HCEC 1CT (cell line): ENCODE measurements at places on chromosomes 3 and 15.

- DNase-seq = no peak
These were observed 26.6 kb downstream of the GOLM2 start for GRCh38 chr15:44315126-44315525.

- no peak for DNase-seq
These were observed 47.2 kb upstream of the KY start for GRCh38 chr3:134697830-134698689.

DNA sequence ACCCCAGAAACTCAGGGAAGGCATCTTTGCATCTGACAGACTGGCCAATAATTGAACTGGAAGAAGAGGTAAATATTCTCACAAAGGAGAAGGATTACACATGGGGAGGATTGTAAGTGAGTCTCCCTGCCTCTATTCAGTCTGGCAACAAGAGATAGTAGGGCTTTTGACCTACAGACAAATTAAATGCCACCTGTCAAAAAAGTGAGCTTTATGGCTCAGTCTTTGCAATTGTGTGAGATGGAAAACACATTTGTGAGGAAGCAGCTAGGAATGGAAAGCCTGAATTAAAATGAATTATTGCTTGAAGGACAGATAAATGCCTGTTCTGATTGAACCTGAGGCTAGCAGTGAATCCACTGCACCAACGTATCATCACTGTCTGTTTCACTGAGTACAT lies 173.3 kb upstream of the GOLIM4 start:
- DNase-seq = no peak

- DNase-seq = peak; percentile 73
These were observed 53.8 kb upstream of the CORO2B start for GRCh38 chr15:68524753-68525584.

DNA sequence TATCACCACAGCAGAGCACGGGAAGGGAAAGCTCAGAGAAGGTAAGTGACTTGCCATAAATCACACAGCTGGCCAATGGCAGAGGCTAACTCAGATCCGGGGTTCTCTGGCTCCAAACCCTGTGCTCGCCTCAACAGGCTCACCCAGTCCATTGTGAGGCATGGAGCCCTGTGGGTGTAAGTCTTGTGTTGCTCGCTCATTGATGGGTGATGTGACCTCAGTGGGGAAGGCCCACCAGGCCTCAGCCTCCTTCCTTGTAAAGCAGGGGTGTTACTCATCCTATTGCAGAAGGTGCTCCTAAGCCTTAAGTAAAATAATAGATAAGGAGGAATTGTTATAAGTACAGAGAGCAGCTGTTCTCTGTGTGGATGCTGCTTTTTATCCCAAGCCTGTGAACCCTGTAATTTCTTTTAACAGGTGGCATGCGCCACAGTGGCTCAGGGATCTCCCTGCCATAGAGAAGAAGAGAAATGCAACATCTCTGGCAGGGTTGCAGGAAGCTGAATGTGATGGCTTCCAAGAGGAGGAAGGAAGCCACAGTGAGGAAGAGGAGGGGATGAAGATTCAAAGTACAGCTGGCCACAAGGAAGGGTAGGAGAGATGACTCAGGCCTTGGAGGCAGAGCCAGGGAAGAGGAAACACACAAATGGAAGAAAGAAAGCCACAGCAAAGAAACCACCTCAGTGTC lies 30.9 kb upstream of the SPSB4 start:
- no peak for DNase-seq

DNA sequence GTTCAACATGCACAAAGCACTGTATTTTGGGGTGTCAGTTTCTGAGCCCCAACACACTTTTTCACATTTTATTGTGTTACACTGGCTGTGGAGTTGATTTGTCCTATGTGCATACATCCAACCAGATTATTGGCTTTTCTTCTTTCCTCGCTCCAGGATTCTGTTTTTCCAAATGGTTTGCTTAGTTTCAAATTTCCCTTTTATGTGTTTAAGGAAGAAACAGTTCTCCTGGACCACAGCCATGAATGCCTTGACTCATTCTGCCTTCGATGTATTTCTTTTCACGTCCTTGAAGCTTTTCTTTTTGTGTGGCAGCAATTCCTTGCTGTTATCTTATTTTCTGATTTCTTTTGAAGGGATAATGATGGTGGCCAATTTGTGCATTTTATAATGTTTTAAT lies 53.8 kb downstream of the CACNA2D3 start:
- DNase-seq = no peak

GRCh38 chr15:26660241-26660640 lies 112.6 kb downstream of the GABRB3 start:
- no peak for DNase-seq

DNA sequence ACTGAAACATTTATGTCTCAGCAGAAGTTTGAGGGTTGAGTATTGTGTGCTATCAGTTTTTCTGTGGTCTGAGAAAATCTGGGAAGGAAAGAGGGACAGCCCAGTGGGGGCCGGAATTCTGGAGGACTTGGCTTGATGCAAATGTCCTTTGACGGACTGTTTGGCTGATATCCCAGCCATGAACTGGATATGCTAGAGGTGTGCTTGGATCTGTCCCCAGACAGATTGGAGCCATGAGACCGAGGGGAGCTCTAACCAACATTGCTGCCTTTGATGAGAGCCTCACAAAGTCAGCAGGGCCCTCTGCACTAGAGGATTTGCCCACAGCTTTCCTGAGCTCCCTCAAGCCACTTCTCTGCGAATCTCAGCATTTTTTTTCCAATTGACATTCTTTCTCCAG lies 405.6 kb downstream of the NTRK3 start:
- DNase-seq = no peak

DNA sequence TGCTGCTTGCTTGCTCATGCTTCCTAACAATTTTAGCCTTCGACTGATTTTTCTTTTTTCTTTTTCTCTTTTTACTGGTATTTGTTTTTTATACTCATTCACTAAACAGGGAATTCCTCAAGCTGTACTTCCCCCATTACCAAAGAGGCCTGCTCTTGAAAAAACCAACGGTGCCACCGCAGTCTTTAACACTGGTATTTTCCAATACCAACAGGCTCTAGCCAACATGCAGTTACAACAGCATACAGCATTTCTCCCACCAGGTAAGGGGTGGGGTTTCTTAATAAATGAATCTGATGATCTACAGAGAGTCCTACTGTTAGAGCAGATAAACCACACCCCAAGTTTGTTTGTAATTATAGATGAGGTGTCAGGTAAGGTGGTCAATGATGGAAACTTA lies 178.8 kb downstream of the MBNL1 start:
- no peak for DNase-seq

GRCh38 chr3:45904931-45905330 lies 18.6 kb downstream of the CCR9 start:
- DNase-seq = no peak

- no peak for DNase-seq
These were observed 70.6 kb downstream of the ATP13A4 start for GRCh38 chr3:193483988-193484539.

- no peak for DNase-seq
These were observed 13.4 kb downstream of the MYL3 start for GRCh38 chr3:46849686-46850467.

- no peak for DNase-seq
These were observed 360.7 kb downstream of the PTPRG start for GRCh38 chr3:61922118-61922517.

DNA sequence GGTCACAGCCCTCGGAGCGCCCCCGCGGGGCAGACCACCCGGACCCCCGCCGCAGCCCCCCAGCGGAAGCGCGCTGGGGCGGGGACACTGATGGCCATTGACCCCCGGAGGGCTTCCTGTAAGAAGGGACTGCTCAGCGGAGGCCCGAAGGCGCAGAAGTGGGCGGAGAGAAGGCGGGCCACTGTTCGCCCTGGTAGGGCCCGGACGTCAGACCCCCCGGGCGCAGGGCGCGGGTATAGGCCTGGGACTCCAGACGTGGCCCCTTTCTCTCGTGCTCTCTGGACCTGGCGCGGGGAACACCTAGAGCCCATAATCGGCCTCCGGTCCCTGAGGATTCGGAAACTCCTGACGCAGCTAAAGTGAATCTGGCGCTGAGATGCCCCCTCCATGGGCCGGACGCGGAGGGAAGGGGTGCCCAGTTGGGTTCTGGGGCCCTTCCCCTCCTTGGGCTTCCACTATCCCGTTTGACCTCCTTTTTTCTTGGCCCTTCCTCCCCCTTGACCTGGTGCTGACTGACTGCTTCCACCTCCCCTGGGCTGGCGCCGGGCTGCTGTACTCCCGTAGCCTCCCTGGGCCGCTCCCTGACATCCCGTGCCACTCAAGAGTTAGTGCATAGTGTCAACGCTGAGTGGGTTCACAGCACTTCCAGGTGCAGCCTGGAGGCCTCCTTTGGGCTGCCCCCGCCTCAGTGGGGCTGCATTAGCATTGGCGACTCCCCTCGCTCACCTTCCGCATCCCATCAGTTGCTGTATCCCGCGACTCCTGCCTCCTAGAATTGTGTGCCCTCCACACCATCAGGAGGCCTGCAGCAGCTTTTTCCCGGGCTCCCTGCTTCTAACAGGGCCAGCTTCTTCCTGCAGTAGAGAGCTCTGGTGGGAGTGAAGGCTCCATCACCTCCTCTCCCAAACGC lies 694 bp downstream of the ABTB1 start:
- DNase-seq = peak; percentile 29

GRCh38 chr3:69844706-69845105 lies 105.4 kb downstream of the MITF start:
- no peak for DNase-seq

DNA sequence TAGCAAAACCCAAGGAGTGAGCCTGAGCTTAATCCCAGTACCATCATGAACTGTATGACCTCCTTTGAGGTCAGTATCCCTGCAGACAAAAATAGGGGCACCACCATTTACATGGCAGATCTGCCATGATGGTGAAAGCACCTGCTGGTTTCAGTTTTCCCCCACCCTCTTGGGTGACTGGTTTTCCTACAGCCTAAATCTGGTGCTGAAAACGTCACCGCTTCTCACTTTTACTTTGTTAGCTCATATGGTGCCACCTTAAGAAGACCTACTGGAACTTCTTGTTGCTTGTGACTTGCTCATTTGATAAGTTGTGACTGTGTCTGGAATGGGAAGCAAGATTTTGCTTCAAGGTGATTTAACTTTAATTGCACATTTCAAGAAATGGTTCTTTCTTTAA lies 5.1 kb downstream of the PPP1R2 start:
- no peak for DNase-seq

DNA sequence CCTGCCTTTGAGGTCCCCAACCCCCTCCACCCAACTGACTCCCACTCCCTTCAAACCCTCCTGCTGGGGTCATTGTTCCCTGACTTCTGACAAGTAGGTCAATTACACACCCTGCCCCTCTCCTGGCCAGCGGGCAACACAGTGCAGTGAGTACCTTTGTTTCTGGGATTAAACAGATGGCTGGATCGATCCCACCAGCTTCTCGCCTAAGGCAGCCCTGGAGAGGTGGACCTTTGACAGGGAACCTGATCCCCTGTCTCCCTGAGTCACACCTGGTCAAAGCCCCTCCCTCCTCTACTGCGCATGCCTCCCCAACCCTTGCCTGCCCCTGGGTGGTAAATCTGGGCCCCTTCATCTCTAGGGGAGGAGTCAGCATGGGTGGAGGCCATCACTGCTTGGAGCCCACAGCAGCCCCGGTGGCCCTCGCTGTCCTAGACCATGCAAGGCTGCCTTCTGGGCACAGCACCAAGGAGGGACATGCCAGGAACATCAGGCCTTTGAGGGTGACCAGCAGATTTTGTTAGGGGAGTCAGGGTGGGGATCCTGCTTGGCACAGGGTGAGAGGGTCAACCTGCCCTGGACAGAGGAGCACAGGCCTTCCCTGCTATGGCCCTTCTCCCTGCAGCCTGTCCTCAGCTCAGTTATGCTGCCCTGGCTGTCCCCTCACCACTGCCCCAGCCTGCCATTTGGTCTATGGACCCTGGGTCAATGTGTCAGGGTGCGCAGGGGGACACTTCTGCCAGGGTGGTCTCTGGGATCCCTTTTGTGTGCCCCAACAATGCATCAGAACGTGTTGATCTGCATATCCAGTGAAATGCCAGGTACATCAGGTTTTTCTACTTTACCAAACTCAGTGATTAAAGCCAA lies 9.8 kb upstream of the PRR23E start:
- no peak for DNase-seq

DNA sequence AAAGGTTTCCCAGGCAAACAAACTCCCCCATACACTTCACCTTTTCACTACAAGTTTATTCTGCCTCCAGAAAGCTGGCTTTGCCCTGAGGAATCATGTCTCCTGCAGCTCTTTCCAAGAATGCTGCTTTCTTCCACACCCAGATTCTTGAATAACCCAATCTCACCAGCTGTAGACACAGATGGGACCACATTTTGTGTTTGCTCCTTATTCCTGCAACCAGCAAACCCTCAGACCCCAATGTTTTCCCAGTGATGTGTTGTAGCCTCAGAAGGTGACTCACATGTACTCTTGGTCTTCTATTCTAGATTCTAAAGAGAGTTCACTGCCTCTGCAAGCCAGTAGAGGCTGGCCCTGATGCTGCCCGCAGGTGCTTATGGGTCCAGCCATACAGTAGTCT lies 23.6 kb upstream of the TRIM59 start:
- DNase-seq = peak; percentile 96

- no peak for DNase-seq
These were observed 273.5 kb upstream of the ADAMTS9 start for GRCh38 chr3:64961301-64961700.

GRCh38 chr15:74725225-74725774 lies at the start of gene CYP1A1:
CYP1A1 (minus strand) TSS chr15:74725528; CDS start chr15:74723097, 2,431 bp downstream.
- DNase-seq = no peak

DNA sequence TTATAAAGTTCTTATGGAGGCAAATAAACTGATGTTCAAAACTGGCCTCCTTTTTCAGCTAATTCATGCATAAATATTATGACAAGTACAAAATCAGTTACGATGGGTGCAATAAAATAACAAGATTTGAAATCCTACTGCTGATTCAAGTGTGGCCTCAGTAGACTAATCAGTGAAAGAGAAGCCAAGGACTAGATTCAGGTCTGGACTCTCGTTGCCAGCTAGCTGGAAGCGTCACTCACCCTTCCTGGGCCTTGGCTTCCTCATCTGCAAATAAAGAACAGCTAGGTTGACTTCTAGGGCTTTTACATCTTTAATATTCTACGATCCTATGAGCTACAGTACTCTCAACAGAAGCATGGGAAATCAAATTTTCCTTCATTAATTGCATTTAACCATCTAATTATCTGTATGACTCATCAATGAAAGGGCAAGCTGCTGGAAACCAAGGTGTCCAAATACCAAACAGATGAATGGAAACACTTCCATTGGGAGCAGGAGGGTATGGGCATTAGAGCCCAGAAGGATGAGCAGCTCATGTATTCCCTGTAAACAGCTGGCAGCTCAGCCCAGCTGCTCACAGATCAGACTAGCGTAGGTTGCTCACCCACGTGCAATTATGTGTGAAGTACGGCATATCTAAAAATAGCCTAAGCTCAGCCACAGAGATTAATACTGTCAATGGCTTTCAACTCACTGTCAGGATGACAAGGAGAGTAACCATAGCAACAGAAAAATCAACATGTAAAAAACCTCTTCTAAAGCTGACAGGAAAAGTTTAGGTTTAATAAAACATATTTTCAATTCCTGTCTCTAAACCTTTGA lies 294.8 kb downstream of the PLCL2 start:
- DNase-seq = no peak
